ENCODE measurements at places on chromosomes 7 and 10.

- DNase-seq, result peak; percentile 70
Measured at GRCh38 chr7:151875942-151876898, 695 bp downstream of the PRKAG2 start.

DNA sequence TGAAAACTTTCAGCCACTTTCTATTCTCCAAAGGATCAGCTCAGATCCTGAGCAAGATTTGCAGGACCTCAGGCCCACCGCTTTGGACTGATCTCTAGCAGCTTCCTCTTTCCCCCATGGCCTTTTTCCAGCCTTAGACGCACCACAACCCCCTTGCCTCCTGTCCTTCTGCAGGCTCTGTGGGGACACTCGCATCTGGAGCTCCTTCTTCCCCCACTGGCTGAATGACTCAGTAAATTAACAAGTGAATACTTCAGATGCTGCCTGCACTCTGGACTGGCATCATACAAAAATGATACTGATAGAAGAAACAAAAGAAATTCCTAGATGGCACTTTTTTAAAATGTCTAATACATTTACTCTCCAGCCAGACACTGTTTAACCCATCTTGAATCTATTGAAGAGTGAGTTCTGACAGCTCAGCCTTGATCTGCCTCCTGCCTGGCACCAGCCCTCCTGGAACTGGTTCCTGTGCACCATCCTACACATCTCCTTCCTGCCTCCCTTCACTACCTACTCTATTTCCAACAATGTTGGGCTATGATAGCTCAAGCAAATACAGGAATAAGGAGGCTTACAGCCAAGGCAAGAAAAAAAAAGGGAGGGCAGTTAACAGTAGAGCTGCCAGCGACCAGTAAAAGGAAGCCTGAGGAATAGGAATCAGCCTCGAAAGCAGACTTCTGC lies 3.3 kb downstream of the FRMPD2 start:
- DNase-seq, result no peak

- no peak for DNase-seq
Measured at GRCh38 chr10:56269181-56269580, 91.9 kb downstream of the ZWINT start.

DNA sequence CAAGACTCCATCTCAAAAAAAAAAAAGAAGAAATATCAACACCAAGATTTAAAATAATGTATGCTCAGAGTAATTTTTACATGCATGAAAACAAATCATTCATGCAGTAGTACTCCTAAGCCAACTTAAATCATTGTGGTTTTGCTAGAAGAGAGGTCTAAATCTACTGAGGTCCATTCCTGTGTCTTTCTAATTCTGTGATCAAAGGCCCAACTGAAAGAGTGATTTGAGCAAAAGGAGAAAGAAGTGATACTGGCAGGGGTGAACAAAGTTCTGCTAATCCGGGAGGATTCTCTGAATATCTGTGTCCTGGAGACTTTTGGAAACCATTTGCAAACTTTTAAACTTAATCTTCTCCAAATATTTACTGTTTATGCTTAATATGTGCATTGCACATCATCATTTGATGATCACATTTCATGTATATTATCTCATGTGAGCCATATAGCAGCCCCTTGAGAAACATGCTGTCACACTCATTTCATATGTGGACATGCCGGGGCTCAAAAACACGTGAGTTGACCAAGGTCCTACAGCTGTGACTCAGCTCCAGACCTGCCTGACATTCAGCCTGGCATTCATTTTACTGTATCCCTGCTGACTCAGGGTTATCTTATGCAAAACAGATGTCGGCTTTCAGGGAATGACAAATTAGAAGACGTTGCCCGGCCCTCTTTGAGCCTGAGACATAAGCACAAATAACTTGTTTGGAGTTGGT lies 76.4 kb downstream of the FAM107B start:
- DNase-seq, result no peak

GRCh38 chr10:49634069-49634660 lies 20.3 kb downstream of the CHAT start:
- no peak for DNase-seq

GRCh38 chr7:42745357-42746059 lies 166.4 kb downstream of the C7orf25 start:
- peak; percentile 41 for DNase-seq

GRCh38 chr10:42975558-42976340 lies 101.1 kb upstream of the RET start:
- no peak for DNase-seq

DNA sequence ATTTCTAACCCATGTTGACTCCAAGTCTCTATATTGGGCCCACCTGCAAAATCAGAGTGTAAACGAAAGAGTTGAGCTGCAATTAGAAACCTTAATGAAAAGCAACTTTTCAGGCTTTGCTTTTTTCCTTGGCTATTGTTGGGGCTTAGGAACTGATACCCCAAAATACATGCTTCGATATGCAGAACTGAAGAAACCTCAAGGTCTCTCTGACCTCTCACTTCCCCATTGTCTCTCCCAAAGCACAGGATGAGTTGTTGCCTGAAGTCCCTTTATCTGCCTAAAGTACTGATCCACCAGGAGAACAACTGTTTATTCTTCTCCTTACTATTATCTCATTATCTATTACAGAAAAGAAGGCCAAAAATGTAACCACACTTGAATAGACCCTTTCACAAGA lies 666.0 kb upstream of the LRRTM3 start:
- DNase-seq, result no peak

DNA sequence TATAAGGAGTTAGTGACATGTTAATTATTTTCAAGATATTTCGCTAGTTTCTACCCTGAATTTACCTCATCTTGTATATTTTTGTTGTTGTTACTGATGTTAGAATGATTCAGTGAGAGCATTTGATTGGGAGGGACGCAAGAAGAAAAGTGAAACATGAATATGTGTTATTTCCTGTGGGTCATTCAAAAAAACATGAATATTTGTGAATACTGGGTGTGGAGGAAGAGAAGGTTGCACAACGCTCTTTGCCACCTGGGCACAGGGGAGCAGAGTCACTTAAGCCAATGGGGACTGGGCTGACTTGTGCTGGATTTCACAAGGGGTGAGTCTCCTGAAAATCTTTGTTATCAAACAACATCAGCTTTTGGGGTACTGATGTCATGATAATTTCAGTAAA lies 39.5 kb downstream of the AGK start:
- DNase-seq, result no peak

GRCh38 chr10:62619413-62619738 lies 185.1 kb upstream of the ADO start:
- no peak for DNase-seq

GRCh38 chr10:122587098-122587760 lies 26.7 kb downstream of the DMBT1 start:
- no peak for DNase-seq

GRCh38 chr7:88432301-88432700 lies 125.6 kb upstream of the STEAP4 start:
- no peak for DNase-seq

DNA sequence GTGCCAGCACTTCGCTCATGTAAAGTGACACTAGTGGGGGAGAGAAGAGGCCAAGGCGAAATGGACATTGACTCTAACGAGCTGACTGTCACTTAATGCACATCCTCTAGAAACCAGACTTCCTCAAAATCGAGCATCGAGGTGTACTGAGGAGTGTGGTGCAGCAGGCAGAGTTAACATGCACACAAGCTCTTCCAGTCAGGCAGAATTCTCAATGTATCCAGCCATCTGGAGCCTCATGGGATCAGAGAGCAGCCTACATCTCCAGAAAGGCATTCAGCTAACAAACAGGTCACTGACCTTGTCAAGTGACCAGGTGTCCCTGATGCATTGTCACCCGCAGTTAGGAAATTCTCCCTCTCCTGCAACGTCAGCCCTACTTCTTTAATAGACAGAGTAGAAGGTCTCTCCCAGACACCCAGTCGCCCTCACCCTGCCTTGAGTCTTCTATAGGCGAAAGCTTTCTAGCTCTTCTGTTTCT lies 259.8 kb upstream of the AOAH start:
- DNase-seq, result no peak

DNA sequence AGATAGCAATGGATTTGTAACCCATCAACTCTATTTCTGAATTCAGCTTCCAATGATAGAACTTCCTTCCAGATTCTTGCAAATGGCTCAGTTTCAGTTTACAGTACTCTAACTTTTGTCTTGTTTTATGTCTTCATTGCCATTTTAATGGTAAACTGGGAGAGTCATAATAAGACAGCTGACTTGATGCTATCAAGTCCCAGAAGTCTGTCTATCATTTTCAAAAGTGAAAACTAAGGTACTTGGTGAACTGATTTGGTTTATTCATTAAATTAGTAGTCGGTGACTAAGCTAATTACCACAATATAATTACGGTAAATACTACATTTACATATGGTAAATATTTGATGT lies 25.0 kb downstream of the RTKN2 start:
- DNase-seq, result no peak

GRCh38 chr7:33547880-33548279 lies 357.5 kb upstream of the BMPER start:
- DNase-seq, result no peak

DNA sequence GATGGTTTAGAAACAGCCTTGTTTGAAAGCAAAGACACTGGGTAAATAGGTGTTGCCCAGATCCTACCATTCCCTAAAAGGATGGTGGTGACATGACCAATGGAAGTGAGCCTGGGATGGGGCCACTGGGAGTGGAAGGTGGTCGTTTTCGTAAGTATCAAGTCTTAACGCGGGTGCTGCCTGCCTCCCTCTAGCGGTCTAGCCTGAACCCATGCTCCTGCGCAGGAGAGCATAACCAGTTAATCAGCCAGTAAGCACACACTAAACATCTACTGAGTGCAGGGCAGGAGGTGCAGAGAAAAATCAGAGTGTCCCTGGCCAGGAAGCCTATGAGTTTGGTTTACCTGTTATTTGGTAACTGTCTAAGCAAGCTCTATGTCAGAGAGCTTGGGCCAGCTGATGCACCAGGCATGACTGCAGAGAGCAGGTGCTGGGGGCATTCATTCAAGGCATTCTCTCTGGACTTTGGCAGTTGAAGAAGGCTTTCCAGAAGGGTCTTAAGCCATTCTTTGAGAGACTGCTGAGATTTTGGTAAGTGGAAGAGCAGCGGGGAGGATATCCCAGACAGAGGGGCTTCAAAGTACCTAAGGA lies 930 bp downstream of the GARIN1A start:
- no peak for DNase-seq

- DNase-seq, result no peak
Measured at GRCh38 chr7:24152877-24153472, 131.0 kb upstream of the NPY start.

GRCh38 chr10:84395581-84395980 lies 67.2 kb downstream of the CCSER2 start:
- DNase-seq, result no peak

GRCh38 chr10:132806110-132806509 lies 20.2 kb upstream of the NKX6-2 start:
- no peak for DNase-seq

DNA sequence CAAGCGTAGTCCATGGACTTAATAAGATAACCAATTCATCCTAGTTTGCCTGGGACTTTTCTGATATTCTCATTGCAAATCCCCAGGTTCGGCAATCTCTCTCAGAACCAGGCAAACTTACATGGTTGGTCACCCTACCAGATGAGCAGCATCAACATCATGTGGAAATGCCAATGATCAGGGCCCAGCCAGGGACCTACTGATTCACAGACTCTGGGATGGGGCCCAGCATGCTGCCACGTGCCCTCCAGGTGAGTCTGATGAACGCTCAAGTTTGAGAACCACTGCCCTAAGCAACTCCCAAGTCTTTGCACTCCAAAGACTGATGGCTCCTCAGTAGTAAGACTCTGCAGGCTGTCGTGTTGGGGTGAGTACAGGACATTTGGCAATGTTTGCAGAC lies 2.7 kb downstream of the LAMB4 start:
- DNase-seq, result no peak

GRCh38 chr7:8408871-8409270 lies 24.5 kb upstream of the NXPH1 start:
- DNase-seq, result no peak

DNA sequence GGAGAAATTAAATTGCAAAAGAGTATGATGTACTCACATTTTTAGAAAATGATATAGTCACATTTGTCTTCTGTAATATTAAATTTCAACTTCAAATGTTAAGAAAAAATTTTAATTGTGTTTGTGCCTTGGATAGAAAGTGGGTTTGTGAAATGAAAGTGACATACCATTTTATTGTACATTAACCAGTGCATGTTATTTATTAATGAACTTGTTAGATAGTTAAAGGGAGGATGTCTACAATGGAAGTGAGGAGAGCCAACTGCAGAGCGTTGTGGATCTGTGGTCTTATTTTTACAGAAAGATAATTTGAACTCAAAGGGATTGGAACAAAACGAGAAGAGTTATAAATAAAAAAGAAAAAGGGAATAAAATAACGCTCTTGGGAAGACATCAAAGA lies 291.7 kb downstream of the ARL4A start:
- DNase-seq, result no peak

DNA sequence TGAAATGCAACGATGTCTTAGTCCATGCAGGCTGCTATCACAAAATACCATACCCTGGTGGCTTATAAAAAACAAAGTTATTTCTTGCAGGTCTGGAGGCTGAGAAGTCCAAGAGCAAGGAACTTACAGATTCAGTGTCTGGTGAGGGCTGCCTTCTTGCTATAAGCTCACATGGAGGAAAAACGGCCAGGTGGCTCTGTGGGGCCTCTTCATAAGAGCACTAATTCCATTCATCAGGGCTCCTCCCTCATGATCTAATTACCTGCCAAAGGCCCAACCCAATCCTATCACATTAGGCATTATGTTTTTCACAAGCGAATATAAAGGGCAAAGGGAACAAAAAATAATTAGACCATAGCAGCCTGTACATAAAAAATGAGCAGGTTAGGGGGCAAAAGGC lies 35.4 kb downstream of the PAPSS2 start:
- no peak for DNase-seq

DNA sequence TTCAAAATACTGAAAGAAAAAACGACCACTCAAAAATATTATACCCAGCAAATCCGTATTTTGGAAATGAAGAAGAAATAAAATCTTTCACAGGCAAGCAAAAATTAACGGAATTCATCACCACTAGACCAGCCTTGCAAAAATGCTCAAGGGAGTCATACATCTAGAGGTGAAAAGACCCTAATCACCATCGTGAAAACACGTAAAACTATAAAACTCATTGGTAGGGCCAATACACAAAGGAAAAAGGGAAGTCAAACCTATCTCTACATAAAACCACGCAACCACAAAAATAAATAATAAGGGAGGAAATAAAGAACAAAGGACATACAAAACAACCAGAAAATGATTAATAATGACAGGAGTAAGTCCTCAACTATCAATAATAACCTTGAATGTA lies 6.6 kb upstream of the AKR1B1 start:
- DNase-seq, result no peak

- DNase-seq, result no peak
Measured at GRCh38 chr10:90947030-90947960, 26.4 kb upstream of the ANKRD1 start.

GRCh38 chr7:132248841-132249240 lies 327.4 kb downstream of the PLXNA4 start:
- no peak for DNase-seq
